NCI-H1048 (cell line): ENCODE measurements at places on chromosomes 11 and 22.

- DNase-seq = no peak
Measured at GRCh38 chr11:34727228-34727737, 106.4 kb downstream of the EHF start.

DNA sequence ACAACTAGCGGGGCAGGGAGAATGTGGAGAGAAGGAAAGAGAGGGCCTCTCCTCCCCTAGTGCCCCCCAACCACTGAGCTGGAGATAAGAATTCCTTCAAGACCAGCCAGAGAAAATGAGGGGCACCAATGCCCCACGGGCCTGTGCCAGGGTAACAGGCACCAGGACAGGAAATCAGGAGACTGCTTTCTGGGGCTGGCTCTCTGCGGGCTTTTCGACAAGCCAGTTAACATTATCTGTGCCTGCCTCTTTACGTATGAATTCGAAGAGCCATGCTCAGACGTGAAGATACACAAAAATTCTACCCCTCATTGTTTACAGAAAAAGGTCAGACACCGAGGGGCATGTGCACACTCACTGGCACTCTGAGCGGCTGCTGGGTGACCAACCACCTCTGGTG lies 52.1 kb downstream of the MYH9 start:
- no peak for DNase-seq

- no peak for DNase-seq
Measured at GRCh38 chr11:14585438-14585837, 58.2 kb upstream of the PDE3B start.

DNA sequence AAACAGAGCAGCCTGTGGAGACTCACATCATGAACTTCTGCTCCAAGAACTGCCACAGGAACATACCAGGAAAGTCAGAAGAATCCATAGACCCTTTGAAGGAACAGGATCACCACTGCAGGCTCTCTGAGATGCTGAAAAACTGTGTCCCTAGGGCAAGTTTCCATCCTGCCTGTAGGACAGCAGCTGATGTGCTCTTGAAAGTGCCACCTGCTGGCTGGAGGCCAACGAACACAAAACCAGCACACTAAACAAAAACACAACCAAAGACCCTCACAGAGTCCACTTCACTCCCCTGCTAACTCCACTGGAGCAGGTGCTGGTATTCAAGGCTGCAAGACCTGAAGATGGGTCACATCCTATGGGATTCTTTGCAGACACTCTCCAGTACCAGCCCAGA lies 12.0 kb upstream of the NXPE1 start:
- DNase-seq = no peak

GRCh38 chr11:112884012-112884767 lies 77.0 kb upstream of the NCAM1 start:
- DNase-seq = no peak

DNA sequence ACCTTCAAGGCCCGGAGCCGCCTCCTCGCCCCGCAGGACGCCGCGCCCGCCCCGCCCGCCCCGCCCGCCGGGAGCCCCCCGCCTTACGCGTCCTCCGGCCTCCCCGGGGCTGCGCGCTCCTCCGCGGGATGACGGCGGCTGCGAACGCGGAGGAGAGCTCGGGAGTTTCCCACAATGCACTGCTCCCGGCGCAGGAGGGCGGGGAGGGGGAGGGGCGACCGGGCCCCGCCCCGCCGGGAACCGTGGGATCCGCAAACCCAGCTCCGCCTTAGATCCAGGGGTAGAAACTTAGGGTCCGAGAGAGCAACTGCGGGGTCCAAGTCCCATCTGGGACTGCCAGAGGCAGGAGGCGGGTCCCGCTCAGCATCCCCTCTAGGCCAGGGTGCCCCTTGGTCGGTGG lies at the start of gene CEND1:
Gene CEND1 (minus strand): TSS at position 148 of the 400 bp plus-strand sequence. CDS start 1,514 bp downstream, outside the sequence.
- DNase-seq = no peak

- DNase-seq = no peak
Measured at GRCh38 chr11:27159335-27159679, 118.7 kb downstream of the BBOX1 start.

DNA sequence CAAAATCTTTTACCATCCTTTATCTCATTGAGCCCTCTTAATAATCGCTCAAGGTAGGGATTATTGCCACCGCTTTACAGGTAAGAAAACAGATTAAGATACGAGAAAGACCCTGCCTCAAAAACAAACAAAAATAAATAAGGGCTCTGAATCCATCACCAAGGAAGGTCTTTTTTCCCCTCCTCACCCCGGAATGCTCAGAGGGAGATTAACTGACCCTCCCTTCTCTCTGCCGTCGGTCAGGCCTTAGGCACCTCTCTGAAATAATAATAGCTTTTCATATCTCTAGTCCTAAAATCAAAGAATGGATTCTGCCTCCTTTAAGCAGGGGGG lies 620 bp upstream of the ATG2A start:
- no peak for DNase-seq

DNA sequence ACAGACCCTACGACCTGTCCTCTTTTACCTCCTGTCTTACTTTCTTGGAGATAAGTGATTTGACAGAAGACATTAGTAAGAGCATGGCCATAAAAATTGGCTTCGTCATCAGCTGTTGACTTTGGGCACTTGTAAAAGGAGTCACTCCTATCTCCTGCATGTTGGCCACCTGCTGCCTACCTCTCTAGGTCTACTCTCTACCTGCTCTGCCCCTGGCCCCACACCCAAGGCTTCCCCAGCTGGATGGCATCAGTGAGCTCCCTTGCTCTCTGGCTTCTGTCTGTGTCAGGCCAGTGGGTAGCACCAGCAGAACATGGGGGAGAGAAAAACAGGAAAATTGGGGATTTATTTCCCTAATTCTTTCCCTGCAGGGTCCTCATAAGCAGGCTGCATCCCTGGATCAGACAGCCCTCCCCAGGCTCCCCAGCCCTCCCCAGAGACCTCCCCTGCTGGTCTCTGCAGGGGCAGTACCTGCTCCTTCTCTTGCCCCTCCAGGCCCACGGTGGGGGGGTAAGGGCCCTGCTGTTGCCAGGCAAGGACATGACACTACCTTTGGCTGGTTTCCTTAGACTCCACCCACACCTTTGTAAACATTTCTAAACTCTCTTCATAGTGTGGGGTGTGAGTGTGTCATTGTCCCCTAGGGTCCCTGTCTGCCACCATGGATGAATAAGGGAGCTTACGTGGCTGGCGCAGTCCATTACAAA lies 157.0 kb upstream of the NECTIN1 start:
- DNase-seq = no peak

DNA sequence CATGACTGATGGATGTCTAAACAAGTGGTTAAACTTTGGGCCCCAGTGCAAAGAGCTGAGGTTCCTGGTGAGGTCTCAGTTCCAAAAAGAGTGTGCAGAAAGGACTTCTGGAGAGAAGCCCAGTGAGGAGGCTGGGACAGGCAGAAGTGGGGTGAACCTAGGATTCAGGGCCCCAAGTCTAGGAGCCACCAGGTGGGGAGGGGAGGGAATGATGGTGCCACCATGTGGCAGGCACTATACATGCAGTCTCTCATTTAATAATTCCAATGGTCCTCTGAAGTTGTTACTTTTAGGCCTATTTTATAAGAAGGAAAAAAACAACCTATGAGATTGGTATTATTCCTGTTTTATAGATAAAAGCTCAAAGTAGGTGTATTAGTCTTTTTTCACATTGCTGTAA lies 102.0 kb downstream of the INSC start:
- DNase-seq = no peak

DNA sequence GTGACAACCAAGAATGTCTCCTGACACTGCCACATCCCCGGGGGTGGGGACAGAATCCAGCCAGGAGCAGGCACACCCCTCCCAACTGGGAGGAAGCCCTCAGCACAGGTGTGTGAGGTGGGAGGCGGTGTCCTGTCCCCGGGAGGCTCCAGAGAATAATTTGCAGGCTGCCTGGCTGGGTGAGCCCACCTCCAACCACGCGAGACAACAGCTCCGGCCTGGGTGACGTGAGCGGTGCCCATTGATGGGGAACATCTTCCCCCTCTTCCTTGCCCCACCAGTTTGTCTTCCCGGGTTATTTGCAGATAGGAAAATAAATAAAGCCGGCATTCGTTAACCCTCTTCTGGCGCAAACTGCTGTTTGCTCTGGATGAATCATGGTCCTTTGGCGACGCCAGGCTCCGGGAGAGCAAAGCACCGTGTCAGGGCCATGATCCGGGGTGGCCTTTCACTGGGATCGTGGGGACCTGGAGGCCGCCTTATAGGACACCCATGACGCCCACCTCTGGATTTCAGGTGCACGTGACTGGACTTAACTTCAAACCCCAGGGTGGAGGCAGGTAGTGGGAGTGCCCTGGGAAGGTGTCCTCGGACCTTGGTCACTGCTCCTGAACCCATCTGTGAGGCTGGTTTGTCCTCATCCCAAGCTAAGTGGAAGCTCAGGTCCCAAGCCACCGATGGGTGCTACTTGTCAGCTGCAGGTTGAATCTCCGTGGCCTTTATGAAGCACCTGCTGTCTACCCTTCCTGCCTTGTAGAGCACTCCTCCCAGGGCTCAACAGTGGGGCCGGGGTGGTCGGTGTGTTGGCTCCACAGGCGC lies 13.9 kb downstream of the CCND1 start:
- DNase-seq = no peak

DNA sequence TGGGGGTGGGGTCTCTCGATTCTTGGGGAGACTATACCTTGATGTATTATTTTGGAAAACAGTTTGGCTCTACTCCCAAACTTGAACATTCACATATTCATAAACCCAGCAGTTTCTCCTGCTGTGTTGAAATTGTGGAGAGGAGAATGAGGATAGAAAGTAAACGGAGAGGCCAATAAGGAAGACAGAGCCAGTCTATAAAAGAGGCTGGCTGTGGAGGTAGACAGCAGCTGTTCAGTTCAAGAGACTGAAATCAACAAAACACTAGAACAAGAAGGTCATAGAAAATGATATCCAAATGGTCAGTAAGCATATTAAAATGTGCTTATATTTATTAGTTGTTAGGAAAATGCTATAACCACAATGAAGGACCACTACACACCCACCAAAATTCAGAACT lies 1.9 kb upstream of the MOGAT2 start:
- no peak for DNase-seq

DNA sequence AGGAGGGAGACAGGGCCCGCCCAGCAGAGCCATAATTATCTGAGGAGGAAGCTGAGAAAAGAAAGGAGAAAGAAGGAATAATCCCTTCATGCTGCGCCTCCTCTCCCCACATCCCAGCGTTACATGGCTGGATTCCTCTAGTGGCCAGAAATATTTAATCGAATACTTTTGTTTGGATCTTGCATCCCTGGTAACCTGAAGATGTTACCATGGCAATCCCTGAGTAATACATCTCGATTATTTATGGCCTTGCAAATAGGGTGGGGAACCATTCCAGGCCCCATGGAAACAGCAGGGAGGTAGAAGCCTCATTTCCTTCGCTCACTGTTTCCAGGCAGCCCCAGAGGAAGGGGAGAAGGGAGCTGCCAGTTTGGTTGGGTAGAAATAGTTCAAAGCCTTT lies 357.7 kb downstream of the BUD13 start:
- DNase-seq = no peak

- no peak for DNase-seq
Measured at GRCh38 chr22:24096758-24097115, 84.5 kb upstream of the SUSD2 start.

DNA sequence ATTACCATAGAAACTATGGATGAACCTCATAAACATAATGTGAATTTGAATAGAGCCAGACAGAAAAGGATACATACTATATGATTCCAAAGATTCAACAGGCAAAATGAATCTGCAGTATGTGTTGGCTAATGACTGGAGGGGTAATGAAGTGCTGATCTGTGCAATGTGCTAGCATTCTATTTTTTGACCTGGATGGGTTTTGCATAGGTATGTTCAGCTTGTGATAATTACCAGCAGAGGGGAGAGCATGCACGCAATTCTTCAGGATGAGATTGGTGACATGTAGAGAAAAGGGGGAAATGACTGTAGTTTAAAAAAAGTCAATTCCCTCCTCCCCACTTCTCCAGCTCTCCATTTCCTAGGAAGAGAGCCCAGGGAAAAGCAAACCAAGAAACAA lies 618 bp upstream of the CCDC81 start:
- no peak for DNase-seq

DNA sequence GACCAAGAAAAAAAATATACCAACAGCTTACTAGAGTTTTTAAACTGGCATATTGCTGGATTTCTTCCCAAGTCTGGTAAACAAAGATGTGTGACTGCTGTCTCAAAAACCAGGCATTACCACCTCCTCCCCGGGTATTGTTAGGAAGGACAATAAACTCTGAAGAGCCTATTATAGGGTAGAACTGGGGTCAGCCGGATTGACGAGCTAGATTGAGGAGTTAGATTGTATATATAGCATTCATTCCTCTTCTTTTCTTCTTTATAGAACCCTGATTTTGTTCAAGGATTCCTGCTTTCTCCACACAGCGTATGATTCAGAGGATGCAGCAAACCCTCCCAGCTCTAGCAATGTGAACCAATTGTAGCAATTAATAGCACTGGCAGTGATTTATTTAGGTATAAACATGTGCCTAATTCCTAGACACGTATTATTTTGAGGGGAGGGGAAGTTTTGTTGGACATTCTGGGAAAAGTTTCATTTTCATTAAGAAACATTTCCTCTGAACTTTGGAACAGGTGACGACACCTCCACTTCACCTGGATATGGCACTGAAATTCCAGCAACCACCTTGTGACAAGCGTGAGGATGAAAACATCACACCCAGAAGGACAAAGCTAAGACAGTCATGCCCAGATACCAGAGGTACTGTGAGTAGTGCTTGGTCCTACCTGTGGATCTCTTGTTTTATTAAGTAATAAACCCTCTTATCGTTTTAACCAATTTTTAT lies 679.4 kb upstream of the KIRREL3 start:
- no peak for DNase-seq

- no peak for DNase-seq
Measured at GRCh38 chr11:17596310-17596669, 49.2 kb downstream of the OTOG start.

GRCh38 chr11:40269865-40270264 lies 1189.6 kb downstream of the LRRC4C start:
- no peak for DNase-seq

DNA sequence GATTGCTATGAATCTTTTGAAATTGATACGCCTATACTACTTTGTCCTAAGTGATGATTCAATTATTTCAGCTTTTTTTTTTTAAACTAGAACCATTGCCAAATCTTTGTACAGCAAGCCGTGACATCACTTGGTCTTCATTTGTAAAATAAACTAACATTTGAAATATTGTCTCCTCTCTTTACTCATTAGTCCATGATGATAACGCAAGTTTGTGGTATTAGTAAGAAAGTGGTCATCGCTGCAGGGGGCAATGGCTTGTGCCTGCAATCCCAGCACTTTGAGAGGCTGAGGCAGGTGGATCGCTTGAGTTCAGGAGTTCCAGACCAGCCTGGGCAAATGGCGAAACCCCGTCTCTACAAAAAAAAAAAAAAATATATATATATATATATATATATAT lies 12.9 kb upstream of the ARHGAP42 start:
- no peak for DNase-seq

- no peak for DNase-seq
Measured at GRCh38 chr11:35247428-35247827, 108.5 kb downstream of the CD44 start.

GRCh38 chr11:34644669-34645406 lies 23.9 kb downstream of the EHF start:
- no peak for DNase-seq

- DNase-seq = no peak
Measured at GRCh38 chr11:72432347-72433287, 1.7 kb downstream of the CLPB start.
